ENCODE measurements at places on chromosomes 12 and 14. TPM values are rescaled to one million over a fixed set of nuclear protein-coding genes. Genes with fewer than 3 reads are reported as not detected.
A peak's percentile ranks its signal among the peaks of the same experiment; 100 is the strongest.

The CARMIL3 gene
- 1.4 TPM for total RNA-seq

The BCL11B gene
- total RNA-seq, result 1.3 TPM

DNA sequence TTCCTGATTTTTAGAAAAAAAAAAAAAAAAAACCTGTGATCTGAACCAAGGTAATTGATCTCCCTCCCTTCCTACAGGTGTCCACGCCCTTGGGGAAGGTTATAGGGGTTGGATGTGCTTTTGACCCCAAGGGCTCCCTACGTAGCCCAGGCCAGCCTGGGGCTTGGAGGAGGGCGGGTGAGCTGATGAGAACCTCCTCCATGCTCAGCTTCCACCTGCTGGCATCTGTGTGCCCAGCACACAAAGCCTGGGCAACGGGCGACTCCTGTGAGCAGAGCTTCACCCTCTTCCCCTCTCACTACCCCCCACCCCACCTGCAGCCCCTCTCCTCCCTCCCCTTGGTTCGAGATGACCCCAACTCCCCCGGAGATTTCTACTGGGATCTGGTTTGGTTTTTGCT is 25.3 kb upstream of the INF2 start:
- DNase-seq, result no peak
- no peaks in the 10 kb centered on the region for H3K27me3 ChIP-seq
- no peaks in the 10 kb centered on the region for H3K36me3 ChIP-seq
- peaks cover 18% of the 10 kb centered on the region for H3K4me1 ChIP-seq
- no peak overlapping the region for H3K4me3 ChIP-seq
- no peak overlapping the region for H3K27ac ChIP-seq

DNA sequence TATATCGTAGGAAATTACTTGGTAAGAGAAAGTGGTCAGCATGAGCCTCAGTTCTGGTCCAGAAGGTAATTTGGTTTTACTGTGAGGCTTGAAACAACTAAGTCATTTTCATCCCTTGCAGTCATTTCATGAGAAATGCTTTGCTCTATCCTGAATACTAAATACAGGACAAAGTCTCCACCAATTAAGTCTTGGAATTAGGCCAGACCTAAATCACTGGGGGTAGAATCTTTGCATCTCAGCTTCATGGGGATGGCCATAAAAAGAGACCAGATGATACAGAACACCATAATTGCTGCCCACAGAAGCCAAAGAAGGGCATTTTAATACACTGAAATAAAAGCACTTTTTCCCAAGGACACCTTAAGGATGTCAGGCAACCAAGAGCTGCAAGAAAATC is 277.9 kb upstream of the DCN start:
- H3K27me3 ChIP-seq, result no peaks in the 10 kb centered on the region
- DNase-seq, result no peak
- no peak overlapping the region for H3K27ac ChIP-seq
- no peaks in the 10 kb centered on the region for H3K36me3 ChIP-seq
- H3K4me3 ChIP-seq, result no peak overlapping the region

DNA sequence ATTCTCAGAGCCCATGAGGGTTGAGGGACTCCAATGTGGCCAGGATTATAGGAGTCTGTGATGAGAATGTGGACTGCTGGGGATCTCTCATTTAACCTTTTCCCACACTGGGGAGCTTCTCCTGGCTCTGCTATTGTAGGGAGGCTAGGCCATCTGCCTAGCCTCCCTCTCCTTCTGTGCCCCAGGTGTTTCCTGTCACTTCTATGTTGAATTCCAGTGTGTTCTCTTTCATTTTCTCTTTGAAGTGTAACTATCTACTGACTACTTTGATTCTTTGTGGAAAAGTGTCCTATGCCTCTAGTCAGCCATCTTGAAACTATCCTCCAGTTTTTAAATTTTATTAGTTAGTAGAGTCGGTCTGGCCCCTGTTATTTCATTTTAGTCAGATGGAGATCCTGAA is 53.4 kb upstream of the ABCD2 start:
- no peaks in the 10 kb centered on the region for H3K4me1 ChIP-seq
- no peaks in the 10 kb centered on the region for H3K27me3 ChIP-seq
- DNase-seq, result no peak

DNA sequence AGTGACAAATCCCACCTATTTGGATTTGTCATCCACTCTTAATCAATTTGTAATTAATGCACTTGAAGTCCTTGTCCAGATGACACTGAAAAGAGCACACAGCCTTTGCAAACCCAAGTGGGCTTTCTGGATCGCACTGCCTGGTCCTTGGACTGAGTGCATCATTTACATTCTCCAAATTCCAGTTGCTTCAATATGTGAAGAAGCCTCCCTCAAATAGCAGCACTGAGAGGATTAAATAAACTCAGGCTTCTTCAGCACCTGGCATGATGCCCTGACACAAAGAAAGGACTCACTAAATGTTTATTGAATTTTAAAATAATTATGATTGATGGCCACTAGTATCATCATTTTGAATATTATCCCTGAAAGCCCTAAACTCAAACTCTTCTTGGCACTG is 496.5 kb downstream of the VRK1 start:
- peaks cover 15% of the 10 kb centered on the region for H3K4me1 ChIP-seq
- H3K4me3 ChIP-seq, result no peak overlapping the region
- H3K27me3 ChIP-seq, result no peaks in the 10 kb centered on the region
- DNase-seq, result peak; percentile 45
- no peak overlapping the region for H3K27ac ChIP-seq
- H3K36me3 ChIP-seq, result no peaks in the 10 kb centered on the region

DNA sequence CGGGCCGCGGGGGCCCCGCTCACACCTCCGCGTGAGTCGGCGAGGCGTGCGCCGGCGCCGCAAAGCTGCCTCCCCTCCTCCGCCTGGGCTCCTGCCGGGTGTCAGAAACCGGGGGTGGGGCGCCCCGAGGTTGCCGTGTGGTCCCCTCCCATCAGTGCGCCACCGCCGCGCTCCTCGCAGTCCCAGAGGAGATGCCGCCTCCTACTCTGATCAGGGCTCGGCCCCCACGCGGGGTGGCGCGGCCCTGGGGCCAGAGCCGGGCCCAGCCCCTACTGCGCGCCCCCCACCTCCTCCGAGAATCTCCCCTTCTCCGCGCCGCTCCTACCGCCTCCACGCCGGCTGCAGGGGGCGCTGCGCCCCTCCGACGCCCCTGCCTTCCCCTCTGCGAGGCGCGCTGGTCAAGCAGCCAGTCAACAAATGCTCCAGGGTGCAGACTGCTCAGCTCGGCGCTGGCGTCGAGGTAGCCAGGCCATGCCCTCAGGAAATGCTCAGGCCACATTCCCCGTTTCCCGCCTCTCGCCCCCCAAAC is 467 bp upstream of the JAG2 start:
- DNase-seq, result peak; percentile 76
- no peaks in the 10 kb centered on the region for H3K4me1 ChIP-seq
- H3K27me3 ChIP-seq, result peaks cover 40% of the 10 kb centered on the region
- no peak overlapping the region for H3K27ac ChIP-seq

DNA sequence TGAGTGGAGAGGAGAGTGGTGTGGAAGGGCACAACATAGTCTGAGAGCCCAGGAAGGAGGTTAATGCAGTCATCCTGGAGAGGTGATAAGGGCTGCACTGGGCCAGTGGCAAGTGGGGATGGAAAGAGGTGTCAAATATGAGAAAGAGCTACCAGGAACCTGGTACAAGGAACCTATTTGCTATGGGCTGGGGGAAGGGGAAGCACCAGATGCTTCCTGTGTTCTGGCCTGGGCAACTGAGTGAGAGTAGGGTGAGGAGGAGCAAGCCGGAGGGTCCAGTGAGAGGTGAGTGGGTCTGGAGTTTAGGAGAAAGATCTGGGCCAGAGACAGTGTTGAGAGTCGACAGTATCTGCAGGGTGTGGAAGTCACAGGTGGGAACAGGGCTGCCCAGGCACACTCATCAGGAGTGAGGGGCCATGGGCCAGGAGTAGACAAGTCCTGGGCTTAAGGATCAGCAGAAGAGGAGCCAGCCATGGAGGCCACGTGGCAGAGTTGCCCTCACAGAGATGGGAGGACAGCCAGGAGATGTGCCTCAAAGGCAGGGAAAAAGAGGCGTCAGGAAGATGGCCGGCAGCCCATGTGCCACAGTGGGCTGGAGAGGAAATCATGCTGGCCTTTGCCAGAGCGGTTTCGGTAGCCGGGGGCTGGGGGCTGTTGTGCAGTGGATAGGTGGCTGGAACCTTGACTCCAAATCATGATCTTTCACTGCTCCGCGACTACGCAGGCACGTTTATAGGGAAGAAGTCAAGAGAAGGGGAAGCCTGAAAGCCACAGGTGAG is 2.9 kb upstream of the AQP6 start:
- no peak overlapping the region for H3K4me3 ChIP-seq
- peaks cover 61% of the 10 kb centered on the region for H3K27me3 ChIP-seq
- no peaks in the 10 kb centered on the region for H3K36me3 ChIP-seq
- DNase-seq, result no peak
- no peaks in the 10 kb centered on the region for H3K4me1 ChIP-seq

- no peak for DNase-seq
- H3K4me1 ChIP-seq, result no peaks in the 10 kb centered on the region
- H3K27me3 ChIP-seq, result no peaks in the 10 kb centered on the region
- H3K27ac ChIP-seq, result no peak overlapping the region
- no peak overlapping the region for H3K4me3 ChIP-seq
- no peaks in the 10 kb centered on the region for H3K36me3 ChIP-seq
Observed at GRCh38 chr12:31890295-31891285, 68.6 kb upstream of the RESF1 start.

GRCh38 chr12:79522989-79523386 is 167.8 kb downstream of the PAWR start:
- H3K4me1 ChIP-seq, result peaks cover 14% of the 10 kb centered on the region
- DNase-seq, result no peak
- H3K36me3 ChIP-seq, result no peaks in the 10 kb centered on the region
- H3K27ac ChIP-seq, result no peak overlapping the region
- no peaks in the 10 kb centered on the region for H3K27me3 ChIP-seq
